Gastroesophageal sphincter (tissue), 4 donors: ENCODE measurements at places on chromosomes 12 and 14. TPM values are rescaled to one million over a fixed set of nuclear protein-coding genes. Genes with fewer than 3 reads are reported as not detected.

DNA sequence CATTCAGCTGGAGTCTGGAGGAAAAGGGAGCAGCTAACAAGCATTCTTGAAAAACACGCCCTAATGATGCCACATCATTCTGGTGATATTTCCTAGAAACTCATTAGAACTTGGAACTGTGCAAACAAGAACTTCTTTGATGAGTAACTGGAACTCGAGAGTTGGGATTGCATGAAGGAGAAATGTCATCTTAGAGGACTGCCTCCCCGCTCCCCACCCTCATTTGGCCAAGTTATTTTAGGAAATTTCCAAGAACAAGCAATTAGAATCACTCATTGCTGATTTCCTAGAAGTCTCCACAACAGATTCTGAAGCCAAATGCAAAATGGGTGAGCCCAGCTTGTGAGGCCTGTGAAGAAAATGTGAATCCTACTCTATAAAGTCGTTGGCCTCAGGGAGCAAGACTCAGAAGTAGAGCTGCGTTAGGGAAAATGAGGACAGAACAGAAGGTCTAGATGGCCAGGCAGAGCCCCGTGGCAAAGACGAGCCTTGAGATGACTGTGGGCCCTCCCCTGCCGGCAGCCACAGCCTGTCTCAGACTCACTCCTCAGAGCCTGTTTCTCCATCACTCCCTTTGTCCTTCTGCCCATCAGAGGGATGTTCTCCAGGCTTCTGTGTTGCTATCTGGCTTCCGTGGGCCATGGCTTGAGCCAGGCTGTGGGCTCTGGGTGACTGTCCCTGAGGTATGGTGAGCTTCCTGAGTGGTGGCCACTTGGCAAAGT is 38.4 kb downstream of the RTL1 start:
- ATAC-seq, result peak; percentile 58

- ATAC-seq, result no peak
These were observed 131.4 kb downstream of the BBS10 start for GRCh38 chr12:76216585-76217472.

DNA sequence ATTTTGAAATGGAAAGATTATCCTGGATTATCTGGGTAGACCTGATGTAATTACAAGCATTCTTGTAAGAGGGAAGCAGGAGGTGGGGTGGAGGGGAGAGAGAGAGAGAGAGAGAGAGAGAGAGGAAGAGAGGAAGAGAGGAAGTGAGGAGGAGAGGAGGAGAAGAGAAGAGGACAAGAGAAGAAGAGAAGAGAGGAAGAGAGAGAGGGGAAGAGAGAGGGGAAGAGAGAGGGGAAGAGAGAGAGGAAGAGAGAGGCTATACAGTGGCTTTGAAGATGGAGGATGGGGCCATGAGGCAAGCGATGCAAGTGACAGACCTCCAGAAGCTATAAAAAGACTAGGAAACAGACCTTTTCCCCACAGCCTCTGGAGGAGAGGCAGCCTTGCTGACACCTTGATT is 13.7 kb upstream of the CHST11 start:
- no peak for ATAC-seq

GRCh38 chr14:72880164-72880563 is 13.7 kb downstream of the DPF3 start:
- ATAC-seq, result no peak

DNA sequence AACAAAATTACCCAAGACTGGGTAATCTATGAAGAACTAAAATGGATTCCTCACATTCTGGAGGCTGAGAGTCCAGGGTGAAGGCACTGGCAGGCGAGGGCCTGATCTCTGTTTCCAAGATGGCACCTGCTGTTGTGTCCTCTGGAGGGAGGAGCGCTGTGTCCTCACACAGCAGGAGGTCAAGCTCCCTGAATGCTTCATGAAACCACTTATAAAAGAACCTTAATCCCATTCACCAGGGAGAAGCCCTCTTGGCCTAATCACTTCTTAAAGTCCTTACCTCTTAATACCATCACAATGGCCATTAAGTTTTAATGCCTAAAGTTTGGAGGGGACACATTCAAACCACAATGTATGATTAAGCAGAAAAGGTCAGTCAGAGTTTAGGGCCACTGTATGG is 172.4 kb downstream of the EMP1 start:
- no peak for ATAC-seq

GRCh38 chr12:51293696-51294095 is 23.5 kb upstream of the SMAGP start:
- ATAC-seq, result no peak

GRCh38 chr12:32115404-32116104 is 8.9 kb downstream of the BICD1 start:
- ATAC-seq, result peak; percentile 98

The PIWIL1 gene
- not detected for total RNA-seq

The SPRYD4 gene
- 2.8 TPM for total RNA-seq

The CACNA1C gene
- total RNA-seq, result 96.2 TPM

The RPGRIP1 gene
- 0.13 TPM for total RNA-seq

The RNU4-1 gene
- total RNA-seq, result under 0.01 TPM
